NCI-H526 treated with DMSO at 0.1 percent for 48 hours (cell line): ENCODE measurements at places on chromosomes 7 and 10.

DNA sequence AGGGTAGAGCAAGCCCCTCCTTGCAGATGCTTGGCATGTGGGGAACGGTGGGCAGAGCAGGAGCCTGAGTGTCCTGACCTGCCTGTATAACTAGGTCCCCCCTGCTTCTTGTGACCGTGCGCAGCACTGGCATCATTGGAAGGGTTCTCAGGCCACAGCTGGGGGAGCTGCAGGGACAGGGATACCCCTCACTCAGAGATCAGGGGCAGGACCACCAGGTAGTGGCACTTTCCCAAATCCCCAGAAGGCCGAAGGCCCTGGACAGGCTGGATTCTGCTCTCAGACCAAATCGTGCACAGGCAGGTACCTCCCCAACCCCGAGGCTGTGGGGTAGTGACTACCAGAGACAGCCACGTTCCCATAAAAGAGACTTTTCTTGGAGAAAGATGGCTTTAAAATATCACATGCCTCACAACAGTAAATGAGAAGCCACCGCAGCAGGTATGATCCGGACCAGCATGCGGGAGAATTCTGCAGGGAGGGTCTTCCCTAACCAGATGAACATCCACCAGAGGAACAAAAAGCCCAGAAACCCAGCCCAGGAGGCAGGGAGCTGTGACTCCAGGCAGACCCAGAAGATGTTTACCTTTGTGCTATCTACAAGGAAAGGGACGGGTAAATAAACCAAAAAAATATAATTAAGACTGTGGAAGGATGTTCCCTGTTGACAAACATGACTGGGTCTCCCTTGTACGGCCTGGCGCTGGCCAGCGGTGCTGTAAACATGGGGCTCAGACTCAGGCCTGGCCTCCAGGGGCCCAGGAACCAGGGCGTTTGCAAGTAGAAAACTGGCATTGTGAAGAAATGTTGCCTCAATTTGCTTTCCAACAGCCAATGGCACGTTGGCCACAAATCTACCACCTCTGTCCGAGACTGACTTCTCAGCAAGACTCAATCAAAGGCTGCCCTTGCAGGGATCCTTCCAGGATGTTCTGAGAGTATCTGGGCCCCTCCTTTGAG is 180.0 kb downstream of the TNS3 start:
- DNase-seq = no peak

- no peak for DNase-seq
These were observed 434.5 kb downstream of the CCSER2 start for GRCh38 chr10:84762754-84763394.

DNA sequence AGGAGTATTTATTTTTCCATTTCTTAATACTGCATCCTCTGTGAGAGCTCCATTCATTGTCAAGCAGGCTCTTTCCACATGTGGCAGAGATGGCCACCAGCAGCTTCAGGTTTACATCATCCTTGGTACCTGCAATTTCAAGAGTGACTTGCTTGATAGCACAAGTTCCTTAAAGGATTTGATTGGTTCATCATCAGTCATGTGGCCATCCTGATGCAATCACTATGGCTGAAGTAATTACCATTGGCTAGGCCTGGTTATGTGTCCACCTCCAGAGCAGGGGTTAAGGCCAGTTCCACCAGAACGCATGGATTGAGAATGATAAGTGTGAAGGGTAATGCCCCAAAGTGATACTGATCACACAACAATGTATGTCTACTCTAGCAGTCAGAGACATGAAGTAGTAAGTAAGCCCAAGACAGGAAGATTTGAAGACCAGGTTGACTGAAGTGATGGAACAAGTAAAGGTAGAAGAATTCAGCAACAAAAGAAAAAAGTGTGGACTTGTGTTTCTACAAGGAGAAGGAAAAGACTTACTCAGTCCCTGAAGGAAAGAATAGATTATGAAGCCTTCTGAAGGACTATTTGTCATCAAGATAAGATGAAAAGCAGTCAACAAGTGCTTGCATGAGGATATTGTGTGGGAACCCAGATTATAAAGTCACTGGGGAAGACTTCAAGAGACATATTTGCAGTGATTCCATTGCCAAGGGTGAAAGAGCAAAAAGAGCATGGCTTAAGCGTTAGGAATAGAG is 26.4 kb upstream of the PRKAR2B start:
- DNase-seq = no peak

DNA sequence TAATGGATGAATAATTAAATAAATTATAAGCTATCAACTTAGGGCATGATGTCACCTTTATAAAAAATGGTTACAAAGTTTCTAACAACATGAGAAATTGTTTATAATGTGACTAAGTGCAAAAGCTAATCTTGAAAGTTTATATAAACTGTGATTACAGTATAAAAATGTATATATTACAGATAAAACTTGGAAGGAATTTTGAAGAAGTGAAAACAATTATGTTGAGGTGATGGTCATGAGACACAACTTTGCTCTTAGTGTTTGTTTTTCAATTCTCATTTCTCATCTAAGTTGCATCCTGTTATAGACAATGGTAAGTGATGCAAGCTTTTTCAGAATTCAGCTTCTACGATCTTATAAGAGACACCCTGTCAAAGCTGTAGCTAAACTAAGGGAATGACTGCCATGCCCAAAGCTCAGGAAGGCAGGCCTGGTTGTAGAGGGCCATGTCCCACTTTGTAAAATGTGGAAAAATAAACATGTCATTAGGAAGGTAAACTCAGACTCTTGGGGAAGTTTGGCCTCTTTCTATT is 23.9 kb downstream of the MACC1 start:
- DNase-seq = no peak
